ENCODE measurements at places on chromosomes 11 and 22.
A peak's percentile ranks its signal among the peaks of the same experiment; 100 is the strongest.

DNA sequence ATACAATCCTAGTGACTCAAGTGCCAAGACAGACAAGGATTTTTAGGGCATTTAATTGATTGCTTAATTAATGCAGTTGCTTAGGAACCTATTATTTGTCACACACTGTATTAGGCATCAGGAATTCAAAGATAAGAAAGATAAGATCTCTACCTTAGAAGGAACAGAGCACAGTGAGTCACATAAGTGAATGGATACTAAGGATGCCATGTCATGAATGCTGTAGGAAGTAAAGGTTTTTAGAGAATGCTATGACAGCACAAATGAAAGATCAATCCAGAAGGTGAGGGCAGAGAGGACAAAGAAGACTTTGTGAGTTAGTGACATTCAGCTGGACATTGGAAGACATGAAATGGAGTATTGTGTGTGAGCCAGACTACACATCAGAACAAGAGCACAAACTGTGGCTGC is 147.9 kb upstream of the DDI1 start:
- DNase-seq = peak; percentile 21

GRCh38 chr22:50544746-50545253 is 899 bp upstream of the KLHDC7B start:
- DNase-seq = peak; percentile 74

- no peak for DNase-seq
These were observed 7.1 kb downstream of the SNU13 start for GRCh38 chr22:41681616-41682015.

DNA sequence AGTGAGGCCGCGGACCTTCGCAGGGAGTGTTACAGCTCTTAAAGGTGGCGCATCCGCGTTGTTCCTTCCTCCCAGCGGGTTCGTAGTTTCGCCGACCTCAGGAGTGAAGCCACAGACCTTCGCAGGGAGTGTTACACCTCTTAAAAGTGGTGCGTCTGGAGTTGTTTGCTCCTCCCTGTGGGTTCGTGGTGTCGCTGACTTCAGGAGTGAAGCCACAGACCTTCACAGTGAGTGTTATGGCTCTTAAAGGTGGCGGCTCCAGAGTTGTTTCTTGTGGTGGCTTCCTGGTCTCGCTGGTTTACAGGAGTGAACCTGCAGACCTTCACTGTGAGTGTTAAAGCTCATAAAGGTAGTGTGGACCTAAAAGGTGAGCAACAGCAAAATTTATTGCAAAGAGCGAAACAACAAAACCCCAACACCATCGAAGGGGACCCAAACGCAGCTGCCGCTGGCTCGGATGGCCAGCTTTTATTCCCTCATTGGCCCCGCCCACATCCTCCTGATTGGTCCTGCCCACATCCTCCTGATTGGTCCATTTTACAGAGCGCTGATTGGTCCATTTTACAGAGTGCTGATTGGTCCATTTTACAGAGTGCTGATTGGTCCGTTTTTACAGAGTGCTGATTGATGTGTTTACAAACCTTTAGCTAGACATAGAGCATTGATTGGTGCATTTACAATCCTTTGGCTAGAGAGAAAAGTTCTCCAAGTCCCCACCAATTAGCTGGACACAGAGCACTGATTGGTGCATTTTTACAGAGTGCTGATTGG is 1.2 kb upstream of the TMEM45B start:
- DNase-seq = no peak

GRCh38 chr11:104781719-104782376 is 116.4 kb downstream of the CASP12 start:
- peak; percentile 67 for DNase-seq

DNA sequence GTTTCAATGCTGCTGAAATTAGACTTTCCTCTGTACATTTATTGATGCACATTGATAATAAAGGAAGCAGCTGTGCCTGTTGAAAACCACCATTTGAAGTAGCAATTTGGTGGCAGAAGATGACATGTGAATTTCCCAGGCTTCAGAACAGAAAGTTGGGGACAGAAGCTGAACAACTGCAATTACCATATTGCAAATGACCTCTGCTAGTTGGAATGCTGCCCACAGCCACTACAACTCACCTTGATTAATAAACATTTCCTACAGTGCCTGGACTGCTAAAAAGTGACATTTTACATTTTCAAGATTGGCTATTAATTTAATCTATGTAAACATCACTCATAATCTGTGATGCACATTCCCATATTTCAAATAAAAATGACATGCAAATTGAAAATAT is 208.6 kb downstream of the LUZP2 start:
- DNase-seq = no peak

DNA sequence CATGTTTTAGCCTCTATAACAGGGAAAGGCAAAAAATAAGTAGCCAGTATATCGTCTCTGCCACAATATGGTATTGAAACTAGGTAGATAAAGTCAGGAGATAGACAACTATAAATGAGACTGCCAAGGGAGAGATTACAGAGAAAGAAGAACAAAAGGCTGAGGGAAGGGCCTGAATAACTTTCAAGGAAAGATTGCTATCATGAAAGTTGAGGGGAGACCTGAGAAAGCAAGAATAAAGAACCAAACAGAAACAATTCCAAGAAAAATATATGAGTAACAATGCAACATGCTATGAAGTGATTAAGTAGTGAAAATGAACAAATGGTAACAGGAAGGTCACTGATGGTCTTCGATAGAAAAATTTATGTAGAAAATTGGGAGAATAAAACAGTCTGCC is 690.1 kb downstream of the METTL15 start:
- no peak for DNase-seq

DNA sequence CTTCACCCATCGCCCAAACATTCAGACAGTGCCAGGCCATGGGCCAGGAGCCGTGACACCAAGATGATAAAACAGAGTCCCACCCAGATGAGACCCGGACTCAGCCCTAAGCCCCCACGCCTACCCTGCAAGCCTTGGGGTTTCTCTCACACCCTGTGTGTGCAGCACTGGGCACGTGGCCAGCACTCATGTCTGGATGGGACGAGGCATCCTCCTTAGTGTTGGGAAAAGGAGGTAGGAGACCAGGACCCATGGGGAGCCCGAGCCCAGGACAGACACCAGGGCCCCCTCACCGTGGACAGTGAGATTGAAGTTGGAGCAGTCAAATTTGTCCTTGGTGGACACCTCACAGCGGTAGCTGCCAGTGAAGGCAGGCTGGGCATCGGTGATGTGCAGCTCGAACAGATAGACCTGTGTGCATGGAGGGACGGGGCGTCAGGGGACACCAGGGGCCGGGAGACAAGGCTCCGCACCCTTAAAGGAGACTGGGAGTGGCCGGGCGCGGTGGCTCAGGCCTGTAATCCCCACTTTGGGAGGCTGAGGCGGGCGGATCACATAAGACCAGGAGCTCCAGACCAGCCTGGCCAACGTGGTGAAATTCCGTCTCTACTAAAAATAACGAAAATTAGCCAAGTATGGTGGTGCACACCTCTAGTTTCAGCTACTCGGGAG is 4.2 kb downstream of the MYBPC3 start:
- DNase-seq = no peak

DNA sequence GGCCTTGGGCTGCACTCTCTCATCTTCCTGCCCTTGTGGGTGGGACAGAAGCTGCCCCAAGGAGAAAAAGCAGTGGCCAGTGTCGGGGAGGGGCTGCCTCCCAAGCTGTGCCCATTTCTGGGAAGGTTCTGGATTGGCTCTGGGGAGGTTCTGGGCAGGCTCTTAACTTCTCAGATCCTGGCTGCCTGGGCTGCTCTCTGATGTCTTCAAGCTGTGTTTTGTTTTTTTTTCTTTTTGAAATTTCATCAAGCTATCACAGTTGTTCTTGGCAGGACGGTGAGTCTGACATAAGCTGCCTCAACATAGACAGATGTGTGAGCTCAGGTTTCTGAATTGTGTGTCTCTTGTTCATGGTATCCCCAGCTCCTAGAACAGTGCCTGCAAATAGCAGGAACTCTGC is 1032.0 kb downstream of the BRD1 start:
- no peak for DNase-seq

DNA sequence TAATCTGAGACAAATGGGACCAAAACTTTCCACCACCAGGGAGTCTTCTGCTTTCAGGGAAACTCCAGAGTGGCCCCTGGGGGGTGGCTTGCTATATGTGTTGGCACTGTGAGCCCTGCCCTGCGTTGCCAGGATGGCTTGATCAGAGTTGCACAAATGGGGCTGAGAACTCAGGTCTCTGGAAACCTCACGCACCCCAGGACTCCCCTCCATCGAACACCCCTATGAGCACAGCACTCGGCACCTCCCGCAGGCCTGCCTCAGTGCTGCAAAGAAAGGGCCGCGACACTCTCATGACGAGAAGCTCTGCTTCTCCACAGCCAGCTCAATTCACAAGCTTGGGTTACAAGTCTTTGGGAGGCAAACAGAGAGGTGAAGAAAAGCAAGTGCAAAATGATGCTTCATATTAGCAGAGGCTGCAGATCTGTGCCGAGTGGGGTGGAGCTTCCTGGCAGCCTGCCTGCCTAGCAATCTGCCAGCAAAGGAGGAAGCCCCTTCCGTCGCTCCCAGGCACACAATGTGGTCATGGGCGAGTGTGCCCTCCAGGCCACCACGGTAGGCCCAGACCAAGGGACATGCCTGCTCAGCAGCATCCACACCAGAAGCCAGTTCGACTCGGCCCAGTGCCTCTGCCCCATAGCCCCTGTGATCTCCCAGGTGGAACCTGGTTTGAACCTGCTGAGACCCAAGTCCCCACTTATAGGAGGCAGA is 55.7 kb downstream of the MYH9 start:
- DNase-seq = peak; percentile 57

DNA sequence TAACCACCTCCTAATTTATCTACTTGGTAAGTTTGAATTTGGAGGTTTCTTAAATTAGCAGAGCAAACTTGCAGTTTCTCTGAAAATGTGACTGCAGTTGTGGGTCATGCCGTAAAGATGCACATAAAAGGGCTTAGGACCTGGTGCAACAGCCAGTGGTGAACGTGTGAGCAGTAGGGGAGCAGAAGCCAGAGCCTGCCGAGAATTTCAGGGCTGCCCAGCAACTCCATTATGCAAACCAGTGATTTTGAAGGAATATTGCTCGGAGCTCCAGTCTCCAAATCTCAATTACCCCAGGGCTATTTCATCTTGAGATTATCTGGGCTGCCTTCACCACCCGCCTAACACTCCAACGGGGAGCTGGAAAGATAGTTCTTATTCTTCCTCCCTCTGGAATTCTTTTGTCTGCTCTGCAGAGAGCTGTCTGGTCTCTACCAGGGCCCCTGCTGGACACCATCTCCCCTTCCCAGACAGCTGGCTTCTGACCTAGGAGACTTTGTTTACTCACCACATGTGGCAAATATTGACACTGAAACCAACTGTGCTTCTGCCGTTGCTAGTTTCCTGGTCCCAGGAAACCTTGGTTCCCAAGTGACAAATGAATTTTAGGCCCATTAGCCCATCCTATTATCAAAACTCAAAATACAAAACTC is 93.9 kb downstream of the DSCAML1 start:
- no peak for DNase-seq

GRCh38 chr11:44824300-44824704 is 97.5 kb downstream of the TSPAN18 start:
- DNase-seq = no peak

DNA sequence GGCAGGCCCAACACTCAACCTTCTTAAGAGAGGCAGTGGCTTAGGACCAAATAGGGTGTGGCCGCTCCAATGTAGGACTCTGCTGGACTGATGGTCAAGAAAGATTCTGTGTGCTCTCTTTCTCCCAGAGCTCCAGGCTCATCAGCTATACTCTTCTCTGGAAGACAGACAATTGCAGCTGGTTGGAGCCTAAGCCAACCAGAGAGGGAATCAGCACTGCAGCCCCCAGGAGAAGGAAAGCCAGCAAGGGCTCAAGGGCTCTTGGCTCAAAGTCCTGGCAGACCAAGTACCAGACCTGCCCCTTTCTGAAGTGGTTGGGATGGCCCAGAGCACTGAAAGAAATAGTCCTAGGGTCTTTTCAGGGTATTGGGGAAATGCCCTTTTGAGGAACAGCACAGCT is 1077.3 kb downstream of the NTM start:
- DNase-seq = no peak

GRCh38 chr11:30282289-30282631 is 40.6 kb upstream of the ARL14EP start:
- DNase-seq = no peak

DNA sequence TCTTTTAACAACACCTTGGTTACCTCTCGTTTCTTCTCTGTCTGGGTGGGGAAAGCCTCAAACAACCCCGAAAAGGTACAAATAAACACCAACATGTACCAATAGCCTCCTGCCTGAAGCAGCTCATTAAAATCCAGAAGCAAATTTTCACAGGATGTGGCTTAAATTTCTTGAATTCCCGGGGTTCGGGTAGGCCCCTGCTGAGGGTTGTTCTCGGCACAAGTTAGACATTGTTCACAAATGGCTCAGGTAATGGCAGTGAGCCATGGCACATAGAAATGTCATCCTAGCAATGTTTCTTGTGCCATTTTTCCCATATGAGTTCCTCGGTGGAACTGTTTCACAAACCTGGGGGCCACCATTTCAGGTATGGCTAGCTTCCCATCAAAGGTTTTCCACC is 19.7 kb upstream of the GLYATL1 start:
- no peak for DNase-seq

GRCh38 chr11:95182397-95182796 is 48.6 kb downstream of the SESN3 start:
- DNase-seq = peak; percentile 6

- DNase-seq = peak; percentile 27
These were observed 653 bp downstream of the GRK3 start for GRCh38 chr22:25564979-25565677.

DNA sequence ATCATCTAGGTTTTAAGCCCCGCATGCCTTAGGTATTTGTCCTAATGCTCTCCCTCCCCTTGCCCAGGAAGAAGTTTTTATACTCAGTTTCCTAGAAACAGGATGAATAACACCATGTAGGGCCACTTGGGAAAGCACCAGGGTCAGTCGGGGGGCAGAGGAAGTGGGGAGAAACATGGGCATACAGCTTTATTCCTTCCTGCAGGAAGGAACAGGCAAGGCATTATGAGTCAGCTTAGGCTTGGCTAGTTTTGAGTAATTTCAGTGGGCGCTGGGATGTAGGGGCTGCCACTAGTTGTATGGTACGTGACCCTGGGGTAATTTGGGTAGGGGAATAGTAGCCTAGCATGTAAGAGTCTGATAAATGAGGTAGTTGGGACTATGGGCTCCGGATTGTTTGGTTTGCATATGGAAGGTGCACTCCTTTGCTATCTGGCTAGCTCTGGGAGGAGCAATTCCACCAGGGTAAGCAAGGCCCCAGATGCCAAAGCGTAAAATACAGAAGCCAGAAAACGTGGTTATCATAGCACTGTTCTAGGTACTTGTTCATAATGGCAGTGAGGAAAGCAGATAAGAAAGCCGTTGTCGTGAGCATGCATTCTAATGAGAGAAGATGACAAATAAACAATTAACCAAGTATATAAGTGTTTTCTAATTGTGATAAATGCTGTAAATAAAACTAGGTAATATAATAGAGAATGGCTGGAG is 24.8 kb downstream of the ACER3 start:
- peak; percentile 67 for DNase-seq

GRCh38 chr11:120622189-120622875 is 110.8 kb downstream of the GRIK4 start:
- no peak for DNase-seq

- DNase-seq = no peak
These were observed 2.0 kb downstream of the CSRP3 start for GRCh38 chr11:19199771-19200170.
